ENCODE measurements at places on chromosomes 6 and 20.

DNA sequence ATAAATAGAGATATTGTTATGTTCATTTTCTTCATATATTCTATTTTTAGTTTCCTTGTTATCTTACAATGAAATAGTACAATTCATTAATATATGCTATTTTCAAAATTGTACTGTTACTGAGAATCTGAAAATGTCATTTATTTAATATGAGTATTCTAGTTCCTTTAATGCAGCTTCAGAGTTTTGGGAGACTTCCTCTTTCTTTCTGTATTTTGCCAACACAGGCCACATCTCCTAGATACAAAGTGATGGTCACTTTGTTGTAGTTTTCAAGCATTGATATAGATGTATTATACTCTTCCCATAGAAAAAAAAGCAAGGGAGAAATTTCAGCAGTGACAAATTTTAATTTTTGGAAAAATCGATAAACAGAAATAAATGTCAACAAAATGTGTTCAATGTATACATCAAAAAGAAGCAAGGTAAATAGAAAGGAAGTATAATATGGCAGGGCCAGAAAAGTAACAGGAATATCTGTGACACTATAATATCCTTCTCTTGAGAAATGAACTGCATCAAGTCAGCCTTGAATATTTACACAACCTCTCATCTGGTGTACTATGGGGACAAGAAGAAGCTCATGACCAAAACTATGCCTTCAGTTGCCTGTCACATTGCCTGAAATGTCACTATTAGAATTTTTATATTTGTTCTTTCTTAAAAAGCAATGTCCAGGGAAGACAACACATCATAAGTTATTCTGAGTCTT is 396.0 kb downstream of the TBC1D32 start:
- no peak for DNase-seq

GRCh38 chr20:22403022-22403631 is 181.2 kb downstream of the FOXA2 start:
- DNase-seq: no peak

DNA sequence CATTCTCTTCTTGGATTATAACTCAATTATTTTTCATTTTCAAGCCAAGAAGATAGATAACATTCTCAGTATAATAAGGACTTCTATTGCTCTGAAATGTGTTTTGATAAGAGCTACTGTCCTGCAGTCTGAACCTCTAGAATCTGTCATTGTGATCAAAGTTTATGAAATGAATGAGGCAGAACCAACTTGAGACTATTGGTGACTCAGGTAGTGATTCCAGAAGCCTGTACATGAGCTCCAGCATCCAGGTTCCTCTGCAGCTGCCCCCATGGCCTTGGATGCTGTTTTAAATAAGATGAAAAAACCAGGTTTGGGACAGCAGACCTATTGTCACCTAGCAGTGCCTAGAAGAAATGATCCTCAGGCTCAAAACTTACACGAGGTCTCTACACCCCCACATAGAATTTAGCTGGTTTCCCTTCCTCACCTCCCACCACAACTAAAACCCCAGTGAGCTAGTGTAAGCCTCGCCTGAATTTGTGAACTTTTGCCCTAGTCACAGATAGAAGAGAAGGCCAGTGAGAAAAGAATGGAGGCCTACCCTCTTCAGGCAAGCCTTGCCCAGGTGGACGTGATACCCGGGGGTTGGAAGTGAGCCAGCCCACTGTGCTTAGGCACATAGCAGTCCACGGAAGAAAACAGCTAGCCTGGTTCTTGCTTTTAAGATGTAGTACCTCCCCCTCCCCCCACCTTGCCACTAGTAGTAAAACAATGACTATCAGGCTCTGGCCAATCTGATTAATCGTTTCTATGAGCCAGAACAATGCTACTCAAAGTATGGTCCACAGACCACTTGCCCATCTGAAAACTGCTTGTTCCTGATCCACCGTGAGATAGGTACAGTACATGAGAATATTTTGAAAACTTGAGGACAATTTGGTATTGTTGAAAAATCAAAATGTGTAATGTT is 73.0 kb upstream of the SYNJ2 start:
- no peak for DNase-seq

GRCh38 chr20:10855778-10856177 is 182.0 kb upstream of the JAG1 start:
- no peak for DNase-seq

DNA sequence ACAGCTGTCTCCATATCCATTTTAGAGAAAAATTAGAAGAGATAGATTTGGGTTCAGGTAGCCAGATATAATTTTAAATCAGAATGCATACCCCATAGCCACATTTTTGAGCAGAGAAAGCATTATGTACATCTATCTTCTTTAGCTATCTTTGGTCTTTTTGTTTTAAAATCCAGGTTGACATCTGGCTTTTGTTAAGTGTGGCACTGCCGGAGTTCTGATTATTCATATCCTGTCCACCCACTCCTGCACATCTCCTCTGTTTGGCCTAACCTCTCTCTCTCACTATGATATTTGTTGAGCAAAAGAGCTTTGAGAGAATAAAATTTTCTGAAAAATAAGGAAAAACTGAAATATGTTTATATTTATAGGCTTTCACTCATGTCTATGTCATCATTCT is 189.7 kb downstream of the PACRG start:
- DNase-seq: peak; percentile 33

GRCh38 chr6:2718334-2719092 is 32.2 kb downstream of the MYLK4 start:
- DNase-seq: no peak

DNA sequence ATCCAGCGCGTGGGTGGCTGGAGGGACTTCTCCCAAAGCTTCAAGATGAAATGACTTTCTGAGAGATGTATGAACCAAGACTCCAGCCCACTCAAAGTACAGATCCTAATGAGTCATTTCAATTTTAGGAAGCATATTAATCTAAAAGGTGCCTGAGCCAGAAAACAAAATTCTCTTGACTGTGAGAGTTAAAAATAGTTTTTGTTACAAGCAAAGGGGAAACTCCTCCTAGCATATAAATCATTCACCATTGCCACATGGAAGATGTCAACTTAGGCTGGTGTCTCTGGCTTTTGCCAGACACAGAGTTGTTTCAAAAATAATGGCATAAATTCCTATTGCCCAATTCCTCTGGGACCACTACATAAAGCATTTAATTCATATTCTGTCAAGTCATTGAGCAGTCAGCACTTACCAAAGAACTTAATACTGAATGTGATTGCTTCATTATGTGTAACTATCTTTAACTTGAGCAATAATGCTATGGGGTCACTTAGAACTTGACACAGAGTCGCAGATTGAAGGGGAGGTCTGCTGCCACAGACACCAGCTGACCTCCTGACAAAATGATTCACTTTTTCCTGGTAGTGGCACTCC is 280.6 kb downstream of the SLC35F1 start:
- peak; percentile 8 for DNase-seq

DNA sequence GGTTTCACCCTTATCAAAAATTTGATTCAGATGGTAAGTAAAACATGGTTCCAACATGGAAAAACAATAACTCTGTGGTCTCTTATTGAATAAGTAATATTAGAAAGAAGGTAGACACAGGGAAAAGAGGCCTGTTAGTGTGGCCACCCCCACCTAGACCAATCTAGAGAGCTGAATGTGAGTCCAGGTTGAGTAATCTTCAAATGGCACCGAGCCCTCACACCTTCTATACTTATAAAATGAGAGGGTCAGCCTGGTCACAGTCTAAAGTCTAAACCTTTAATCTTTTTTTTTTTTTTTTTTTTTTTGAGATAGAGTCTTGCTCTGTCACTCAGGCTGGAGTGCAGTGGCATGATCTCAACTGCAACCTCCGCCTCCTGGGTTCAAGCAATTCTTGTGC is 6.9 kb downstream of the FAM184A start:
- no peak for DNase-seq

GRCh38 chr6:88761237-88762031 is 202.0 kb downstream of the RNGTT start:
- no peak for DNase-seq

- DNase-seq: peak; percentile 68
Measured at GRCh38 chr20:60512443-60512842, 554.2 kb downstream of the CDH26 start.

- DNase-seq: peak; percentile 16
Measured at GRCh38 chr6:35810971-35811698, 6.0 kb downstream of the LHFPL5 start.

DNA sequence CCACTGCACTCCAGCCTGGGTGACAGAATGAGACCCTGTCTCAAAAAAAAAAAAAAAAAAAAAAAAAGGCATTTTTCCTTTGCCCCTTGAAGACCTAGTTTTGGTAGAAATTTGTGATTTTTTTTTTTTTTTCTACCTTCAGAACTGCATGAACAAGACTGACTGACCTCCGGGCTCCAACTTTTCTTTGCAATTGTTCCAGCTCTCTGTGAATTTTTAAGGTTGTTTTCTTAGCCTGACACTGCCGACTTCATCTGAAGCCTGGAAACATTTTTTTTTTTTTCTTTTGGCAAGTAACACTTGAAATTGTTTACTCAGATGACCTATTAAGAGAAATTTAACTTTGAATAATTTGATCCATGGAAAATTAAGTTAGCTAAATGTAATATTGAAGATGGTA is 73.0 kb downstream of the SLC24A3 start:
- DNase-seq: no peak
